ENCODE measurements at places on chromosomes 4 and X.

- peak; percentile 51 for DNase-seq
These were observed 34.8 kb downstream of the PJA1 start for GRCh38 chrX:69130439-69130838.

GRCh38 chrX:136608295-136608933 is 39.5 kb upstream of the CD40LG start:
- peak; percentile 0 for DNase-seq

DNA sequence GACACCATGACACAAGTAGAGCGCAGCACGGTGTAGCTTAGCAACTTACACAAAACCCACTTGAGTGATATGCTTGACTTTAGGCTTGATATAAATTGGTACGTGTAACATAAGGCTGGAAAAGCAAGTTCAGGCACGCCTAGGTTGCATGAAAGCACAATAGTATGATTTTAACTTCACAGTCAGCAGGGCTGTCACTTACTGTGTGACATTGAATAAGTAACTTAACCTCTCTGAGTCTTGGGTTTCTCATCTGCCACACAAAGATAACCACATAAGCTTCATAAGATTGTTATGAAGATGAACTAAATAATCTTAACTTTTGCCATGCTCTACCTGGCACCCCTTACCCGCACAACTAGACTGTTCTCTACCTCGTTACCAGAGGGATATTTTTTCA is 9.5 kb downstream of the SRD5A3 start:
- peak; percentile 0 for DNase-seq

DNA sequence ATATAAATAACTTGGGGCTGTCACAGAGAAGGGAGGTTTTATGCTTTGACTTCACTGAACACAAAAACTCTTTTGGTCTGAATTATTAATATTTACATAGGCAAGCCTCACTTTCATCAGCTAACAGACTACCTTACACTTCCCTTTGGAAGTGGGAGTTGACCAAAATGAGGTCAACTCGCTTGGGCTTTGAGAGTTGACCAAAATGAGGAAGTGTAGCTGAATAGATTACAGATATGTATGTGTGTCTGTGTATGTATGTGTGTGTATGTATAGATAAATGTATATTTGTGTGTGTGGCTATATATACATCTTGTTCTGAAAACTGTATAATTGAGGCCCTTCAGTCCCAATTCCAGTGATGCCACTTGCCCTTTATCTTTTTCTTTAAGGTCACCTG is 113.3 kb upstream of the IL13RA1 start:
- DNase-seq, result no peak

DNA sequence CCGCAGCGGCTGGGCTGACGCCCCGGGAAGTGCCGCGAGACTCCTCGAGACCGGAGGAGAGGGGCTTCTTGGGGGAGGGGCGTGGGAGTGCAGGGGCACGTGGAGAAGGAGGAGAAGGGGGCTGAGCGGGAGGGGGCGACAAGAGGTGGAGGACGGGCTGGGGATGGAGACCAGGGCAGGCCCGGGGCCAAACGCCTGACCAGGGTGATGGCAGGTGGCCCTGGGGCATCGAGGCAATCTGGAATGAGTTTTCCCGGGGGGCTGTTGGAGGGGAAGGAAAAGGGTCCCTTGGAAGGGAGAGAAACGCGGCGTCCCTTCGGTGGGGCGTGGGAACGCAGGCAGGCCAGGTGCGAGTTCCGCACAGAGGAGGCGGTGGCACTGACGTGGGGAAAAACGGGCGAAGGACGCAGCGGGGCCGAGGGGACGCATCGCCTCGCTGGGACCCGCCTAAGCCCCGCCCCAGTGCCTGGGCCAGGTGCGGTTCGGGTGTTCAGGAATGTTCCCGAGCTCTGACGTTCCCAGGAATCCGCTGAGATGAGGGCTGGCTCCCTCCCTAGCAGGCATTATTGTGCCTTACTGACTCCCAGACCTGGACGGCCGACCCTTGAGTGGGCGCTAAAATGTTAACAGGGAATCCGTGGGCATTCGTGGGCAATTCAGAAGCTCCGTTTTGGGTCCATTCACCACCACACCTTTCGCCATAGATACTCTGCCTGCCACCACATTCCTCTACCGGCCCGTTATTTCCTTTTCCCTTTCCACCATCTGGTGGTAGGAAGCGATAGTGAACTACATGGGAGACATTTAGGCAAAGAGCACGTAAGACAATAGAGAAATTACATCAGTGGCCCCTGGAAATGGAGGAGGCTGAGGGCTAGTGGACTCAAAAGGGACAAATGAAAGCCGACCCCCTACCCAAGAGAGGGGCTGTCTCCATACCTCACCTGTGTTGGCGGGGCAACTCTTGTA is 795 bp upstream of the SH3KBP1 start:
- no peak for DNase-seq

- DNase-seq, result peak; percentile 42
These were observed 305.3 kb downstream of the PRR32 start for GRCh38 chrX:127124871-127125270.

GRCh38 chr4:123585111-123585510 is 188.5 kb downstream of the SPRY1 start:
- DNase-seq, result no peak

DNA sequence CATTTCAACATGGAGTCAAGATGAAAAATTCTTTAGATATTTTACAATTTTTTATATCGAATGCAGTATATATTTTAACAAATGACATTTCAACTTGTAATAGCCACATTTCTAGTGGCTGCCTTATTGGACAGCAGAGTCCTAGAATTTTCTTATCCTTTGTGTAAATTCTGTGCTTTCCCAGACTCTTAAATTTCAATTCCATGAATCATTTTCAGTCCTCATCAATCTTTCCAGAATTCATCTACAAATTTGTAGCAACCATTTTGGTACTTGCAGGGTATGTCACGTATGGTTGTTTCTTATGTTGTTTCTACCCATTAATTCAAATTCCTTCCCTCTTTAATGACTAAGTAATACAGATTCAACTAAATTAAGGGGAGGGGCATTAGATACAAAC is 2.7 kb downstream of the PAICS start:
- DNase-seq, result no peak

DNA sequence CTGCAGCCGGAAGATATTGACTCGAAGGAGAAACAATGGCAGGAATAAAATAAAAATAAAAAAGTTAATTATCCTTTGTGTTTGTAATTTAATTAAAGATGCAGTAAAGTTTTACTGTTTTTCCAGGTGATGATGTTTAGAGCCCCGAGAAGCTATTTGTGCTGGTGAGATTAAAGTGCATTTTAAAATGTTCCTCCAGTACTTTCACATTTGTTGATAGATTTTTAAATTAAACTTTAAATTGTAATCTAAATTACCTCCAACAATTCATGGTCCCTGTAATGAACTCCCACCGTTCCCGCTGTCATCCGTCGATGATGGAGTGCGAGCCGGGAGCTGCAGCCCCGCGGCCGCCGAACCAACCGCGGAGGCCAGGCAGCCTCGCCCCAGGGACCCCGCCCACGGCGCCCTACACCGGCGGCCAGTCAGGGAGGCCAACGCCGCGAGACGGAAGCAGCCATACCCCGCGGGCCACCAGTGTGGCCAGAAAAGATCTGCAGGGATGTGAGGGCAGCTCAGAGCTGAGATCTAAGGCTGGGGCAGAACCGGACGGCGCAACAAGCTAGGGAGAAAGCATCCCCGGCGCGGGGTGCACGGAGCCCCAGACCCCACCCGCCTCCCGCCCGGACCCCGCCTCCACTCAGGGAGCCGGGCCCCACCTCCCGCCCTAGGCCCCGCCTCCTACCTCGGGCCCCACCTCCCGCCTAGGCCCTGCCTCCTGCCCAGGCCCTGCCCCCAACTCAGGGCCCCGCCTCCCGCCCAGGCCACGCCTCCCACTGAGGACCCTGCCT is 104.0 kb downstream of the FAM53A start:
- DNase-seq, result peak; percentile 10

- no peak for DNase-seq
These were observed 1626.0 kb upstream of the TENM3 start for GRCh38 chr4:180617196-180617595.

DNA sequence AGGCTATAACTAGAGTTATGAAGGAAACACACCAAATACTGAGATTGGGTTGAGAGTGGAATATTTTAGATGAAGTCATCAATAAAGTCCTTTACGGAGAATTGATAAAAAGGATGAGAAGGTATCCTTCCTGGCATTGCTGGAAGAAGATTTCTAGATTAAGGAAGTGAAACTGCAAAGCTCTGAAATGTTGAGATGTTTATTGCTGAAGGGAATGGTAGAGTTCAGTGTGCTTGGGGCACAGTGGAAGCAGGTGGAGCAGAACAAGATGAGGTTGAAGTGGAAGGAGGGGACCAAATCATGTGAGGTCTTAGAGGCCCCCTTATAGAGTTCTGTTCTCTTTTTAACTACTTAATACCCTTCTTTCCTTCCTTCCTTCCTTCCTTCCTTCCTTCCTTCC is 848.5 kb downstream of the RAB28 start:
- DNase-seq, result no peak

DNA sequence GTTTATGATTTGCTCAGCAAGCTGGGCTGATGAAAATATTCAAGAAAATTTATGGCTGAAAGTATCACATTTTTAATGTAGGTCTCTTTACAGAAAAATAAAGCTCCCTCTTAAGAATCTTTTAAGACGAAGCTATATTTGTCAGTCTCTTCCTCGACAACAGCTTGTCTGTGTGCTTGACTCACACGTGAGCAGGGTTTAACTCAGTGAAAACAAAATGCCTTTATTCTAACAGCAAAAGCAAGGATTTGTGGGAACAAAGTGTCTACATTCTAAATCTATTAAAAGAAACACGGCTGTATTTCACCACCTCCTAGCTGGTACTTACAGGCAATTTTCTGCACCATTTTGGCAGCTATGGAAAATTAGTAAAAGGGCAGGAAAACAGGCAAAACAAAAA is 75.5 kb downstream of the NYX start:
- DNase-seq, result no peak

DNA sequence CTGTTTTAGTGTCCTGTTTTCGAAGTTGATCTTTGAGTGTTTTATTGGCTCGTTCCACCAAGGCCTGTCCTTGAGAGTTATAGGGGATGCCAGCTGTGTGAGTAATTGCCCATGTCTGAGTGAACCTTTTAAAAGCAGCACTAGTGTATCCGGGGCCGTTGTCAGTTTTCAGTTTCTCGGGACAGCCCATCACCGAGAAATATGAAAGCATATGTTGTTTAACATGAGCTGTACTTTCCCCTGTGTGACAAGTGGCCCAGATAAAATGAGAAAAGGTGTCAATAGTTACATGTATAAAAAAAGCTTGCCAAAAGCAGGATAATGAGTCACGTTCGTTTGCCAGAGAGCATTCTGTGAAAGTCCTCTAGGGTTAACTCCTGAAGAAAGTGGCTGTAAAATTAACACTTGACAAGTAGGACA is 48.6 kb upstream of the RASSF6 start:
- peak; percentile 50 for DNase-seq

GRCh38 chr4:142267101-142267500 is 579.0 kb downstream of the INPP4B start:
- DNase-seq, result no peak

DNA sequence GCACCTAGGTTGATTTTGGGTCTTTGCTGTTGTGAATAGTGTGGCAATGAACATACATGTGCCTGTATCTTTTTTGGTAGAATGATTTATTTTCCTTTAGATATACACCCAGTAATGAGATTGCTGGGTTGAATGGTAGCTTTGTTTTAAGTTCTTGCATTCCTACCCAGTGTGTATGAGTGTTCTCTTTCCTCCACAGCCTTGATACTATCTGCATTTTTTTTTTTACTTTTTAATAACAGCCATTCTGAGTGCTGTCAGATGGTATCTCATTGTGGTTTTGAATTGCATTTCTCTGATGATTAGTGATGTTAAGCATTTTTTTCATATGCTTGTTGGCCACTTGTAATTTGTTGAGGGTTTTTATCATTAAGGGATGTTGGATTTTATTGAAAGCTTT is 351.8 kb upstream of the GNPDA2 start:
- DNase-seq, result no peak

DNA sequence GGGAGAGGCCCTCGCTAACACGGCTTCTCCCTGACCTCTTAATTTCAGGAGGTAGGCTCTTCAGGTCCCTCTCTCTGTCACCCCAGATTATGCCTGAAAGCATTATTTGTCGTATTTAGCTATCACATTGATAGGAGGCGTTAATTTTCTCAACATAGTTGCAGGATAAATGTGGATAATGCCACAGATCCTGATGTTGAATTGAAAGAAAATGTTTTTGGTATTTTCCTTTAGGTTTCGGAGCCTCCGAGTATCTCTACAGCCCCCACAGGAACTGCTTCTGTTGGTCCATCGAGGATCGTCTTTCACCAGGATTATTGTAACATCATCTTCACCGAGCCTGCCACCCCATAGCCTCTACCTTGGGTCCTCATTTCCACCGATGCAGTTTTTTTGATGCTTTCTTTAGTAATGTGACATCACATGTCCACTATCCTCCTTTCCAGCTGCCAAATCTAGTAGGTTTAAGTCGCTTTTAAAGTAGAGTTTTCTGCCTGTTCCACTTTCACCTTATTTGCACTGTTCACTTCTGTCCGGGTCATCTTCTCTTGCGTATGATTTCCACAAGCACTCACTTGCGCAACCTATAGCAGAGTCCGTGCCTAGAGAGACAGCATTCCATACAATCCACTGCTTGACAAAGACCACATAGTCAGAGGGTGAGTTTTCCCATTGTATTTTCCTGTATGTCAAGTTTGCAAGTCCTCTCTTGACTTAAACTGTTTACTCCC is 665 bp downstream of the TIGD2 start:
- DNase-seq, result no peak

DNA sequence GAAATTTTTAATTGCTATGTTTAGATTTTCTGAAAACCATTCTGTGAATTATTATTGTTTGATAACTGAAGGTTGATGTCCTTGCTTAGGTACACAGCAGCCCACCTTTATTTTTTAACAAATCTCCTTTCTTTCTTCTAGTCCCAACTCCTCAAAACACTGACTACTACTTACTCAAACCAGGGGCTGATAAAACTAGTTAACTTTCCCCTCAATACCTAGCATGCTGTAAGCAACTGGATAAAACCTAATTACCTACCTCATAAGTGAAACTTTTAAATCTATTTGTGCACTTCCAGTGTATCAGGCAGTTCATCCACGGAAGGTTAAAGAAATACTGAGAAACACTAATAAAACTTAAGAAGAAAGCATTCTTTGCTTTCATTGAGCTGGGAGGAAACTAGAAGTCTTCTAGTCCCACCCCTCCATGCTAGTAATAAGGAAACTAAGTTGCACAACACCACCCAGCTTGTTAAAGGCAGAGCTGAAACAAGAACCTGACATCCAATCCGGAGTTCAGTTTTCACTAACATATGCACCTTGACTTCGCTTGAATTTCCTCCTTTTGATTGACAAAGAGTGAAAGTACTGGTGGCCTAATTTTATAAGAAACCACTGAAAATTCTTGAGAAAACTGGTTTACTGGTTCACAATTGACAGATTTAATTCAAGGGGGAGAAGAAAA is 180.2 kb upstream of the TET2 start:
- no peak for DNase-seq

DNA sequence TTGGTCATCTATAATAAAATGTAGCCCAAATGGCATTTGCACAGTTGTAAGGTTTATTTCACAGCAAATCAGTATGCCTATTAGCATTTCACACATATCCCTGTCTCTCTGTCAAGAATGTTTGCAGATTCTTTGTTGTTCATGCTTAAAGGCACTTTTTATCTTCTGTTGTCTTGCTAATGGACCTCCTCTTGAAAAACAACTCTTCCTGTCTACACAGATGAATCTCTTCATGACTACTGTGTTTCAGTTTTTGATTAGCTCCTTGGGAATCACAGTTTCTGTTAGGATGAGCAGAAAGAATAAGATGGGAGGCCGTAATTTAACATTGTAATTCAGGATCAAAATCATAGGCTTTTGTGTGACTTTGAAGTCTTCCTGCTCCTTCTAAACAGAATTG is 35.5 kb upstream of the SLC4A4 start:
- no peak for DNase-seq

Data from NCI-H1105 treated with DMSO at 0.1 percent for 48 hours (cell line).